ENCODE measurements at places on chromosomes 5 and 9.

DNA sequence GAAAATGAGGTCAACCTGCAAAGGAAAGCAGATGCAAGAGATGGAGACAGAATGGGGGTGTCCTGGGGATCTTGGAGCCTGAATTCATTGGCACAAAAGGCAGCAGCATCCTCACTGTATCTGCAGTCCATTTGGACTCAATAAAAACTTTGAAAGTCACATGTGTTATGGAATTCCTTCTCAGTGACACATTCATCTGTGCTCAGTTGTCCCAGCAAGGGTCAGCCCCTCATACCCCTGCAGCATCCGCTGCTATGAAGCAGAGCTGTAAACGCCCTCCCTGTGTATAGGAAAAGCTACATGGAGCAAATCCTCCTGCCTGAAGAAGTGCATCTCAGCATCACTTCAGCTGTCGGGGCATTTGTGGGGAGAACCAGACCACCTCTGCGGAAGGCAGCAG is 14.5 kb upstream of the RARS1 start:
- DNase-seq, result no peak

DNA sequence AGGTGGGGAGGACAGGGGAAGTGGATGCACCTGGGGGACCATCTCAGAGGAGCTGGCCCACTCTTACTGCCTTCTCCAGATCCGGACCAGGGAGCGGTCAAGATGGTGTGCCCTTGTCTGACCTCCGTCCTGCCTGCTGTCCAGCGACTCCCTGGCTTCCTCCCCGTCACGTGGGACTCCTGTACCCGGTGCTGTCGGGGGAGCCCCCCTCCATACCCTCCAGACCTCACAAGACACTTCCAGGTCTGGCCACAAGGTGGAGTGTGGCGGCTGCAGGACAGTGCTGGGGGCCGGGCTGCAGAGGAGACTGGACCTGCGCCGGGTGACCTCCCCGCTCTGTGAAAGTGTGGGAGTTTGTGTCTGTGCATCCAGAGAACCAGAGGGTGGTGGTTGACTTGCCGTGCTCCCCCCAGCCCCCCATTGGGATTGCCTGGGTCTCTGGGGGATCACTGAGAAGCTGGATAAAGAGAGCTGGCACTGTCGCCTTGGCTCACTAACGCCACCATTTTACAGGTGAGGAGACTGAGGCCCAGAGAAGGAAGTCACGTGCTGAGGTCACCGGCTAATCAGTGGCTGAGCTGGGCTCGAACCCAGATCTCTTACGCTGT is 1.9 kb upstream of the CRB2 start:
- peak; percentile 30 for DNase-seq

- DNase-seq, result no peak
Measured at GRCh38 chr5:147912011-147912410, 5.7 kb upstream of the C5orf46 start.

GRCh38 chr9:138022121-138022741 is 144.6 kb downstream of the CACNA1B start:
- DNase-seq, result no peak

- DNase-seq, result no peak
Measured at GRCh38 chr9:76512826-76513225, 53.8 kb downstream of the GCNT1 start.

DNA sequence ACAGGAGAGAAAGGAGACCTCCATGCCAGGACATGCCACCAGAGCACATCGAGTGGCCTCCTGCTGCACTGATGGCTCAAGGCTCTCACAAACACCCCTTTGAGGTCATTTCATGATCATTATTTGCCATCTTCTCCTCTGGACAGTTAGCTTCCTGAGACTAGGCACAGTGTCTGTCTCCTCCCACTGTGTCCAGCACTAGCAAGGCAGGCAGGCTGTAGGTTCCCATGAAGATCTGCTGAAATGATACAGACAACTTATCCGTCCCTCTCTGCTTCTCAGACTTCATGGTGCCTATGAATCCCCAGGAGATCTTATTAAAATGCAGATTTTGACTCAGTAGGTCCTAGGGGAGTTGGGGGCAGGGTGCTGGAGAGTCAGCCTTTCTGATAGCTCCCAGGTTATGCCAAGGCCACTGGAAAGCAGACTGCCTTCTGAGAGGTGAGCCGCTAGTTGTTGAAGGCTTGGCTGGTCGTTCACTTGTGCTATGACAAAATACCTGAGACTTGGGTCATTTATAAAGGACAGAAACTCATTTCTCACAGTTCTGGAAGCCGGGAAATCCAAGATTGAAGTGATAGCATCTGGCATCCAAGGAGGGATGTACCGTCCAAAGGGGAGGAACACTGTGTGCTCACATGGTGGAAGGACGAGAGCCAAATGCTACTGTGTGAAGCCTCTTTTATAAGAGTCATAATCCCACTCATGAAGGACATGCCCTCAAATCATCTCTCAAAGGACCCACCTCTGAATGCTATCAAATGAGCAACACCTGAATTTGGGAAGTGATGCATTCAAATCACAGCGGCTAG is 183.4 kb downstream of the SPOCK1 start:
- no peak for DNase-seq

GRCh38 chr9:74333384-74334032 is 163.6 kb upstream of the RORB start:
- no peak for DNase-seq

GRCh38 chr9:35835216-35835632 is 6.2 kb downstream of the TMEM8B start:
- DNase-seq, result no peak

DNA sequence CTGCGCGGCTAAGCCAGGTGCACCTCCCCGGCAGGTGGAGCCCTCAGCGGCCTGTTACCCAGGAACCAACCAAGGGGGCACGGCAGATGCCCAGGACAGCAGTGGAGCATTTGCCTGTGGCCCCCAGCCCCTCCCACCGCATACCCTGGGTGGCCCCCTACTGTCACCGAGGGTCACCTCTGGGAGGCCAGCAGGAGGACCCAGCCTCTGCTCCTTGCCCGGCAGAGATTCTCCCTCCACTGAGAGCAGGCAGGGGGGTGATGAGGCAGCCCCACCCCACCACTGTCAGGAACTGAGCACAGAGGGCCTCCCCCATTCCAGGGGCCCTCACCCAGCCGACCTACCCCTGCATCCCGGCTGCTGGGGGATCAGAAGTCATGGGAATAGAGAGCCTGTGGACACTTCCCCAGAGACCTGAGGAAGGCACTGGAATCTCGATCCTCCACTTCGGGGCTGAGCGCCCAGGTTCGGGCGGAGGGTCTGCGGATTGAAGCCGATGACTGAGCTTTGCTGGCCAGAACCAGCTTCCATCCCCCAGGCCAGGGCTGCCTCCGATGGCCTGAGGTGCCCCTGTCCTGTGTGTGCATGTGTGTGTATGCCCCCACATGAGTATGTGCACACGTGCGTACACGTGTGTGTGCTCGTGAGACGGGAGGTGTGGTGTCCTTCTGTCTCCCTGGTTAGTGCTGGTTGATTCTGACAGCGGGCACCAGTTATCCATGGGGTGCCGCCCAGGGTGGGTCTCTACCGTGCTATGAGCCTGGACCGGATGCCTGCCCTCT is at the start of gene QRFP:
TSS of gene QRFP (minus strand) at position 580 of the 782 bp plus-strand sequence. CDS start 2,974 bp downstream, outside the sequence.
- no peak for DNase-seq

DNA sequence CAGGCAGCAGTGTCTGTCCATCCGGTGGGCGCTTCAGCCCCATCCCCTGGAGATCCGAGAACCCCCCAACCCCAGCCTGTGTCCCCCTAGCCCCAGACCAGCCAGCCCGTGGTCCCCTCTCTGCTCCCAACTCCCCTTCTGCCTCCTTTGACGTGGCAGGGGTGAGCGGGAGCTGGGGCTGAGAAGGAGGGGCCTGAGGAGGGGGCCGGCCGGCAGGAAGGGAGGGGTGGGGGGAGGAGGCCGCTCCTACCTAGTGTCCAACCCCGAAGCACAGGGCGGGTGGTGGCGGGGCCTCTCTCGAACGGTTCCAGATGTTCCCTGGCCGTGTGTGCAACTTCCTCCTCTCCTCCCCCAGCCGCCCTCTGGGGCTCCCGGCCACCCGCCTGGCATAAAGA is 31.0 kb downstream of the GOLGA2 start:
- no peak for DNase-seq

- no peak for DNase-seq
Measured at GRCh38 chr5:176895831-176896230, 3.3 kb downstream of the HK3 start.

DNA sequence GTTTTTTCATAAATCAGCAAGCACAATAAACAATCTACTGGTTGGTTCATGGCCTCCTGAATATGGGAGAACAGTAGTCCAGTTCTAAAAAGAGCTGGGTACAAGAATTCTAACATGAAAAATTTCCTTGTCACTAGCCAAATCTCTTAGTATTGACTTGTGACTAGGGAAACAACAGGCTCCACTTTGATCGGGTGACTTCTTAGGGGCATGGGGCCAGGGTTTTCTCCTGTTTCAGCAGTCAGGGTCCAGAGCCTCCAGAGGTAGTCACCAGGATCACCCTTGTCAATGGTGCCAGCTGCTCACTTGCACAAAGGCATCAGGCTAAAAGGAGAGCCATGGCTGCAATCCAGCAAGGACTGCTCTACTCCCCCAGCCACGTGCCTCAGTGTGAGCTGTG is 38.1 kb downstream of the LPAR1 start:
- DNase-seq, result no peak

DNA sequence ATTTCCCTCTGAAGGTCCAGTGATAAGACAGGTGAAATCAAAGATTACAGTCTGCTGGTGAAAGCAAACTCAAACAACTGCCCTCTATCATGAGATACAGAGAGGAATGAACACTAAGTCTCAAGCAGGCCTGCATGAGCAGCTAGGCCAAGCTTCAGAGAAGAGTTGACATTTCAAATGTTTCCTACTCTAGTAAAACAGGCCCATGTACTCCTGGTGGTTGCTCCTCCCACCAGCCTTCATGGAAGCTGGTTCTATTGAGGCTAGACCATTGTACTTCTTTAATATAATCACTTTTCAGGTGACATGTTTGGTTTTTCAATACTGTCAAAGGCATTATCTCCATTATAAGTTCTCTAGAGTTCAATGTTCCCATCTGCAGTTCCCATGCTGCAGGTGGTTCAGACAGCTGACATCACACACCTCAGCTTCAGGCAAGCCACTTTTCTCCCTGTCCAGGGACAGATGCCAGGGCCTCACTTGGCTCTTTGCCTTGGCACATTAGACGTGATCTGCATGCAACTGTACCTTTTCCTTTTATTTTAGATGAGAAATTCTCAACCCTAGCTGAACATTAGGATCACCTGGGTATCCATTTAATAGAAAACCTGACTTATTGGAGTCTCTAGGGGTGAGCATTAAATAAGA is 89.8 kb downstream of the PIK3R1 start:
- DNase-seq, result no peak

GRCh38 chr5:87020099-87020934 is 247.4 kb upstream of the RASA1 start:
- no peak for DNase-seq

GRCh38 chr5:54915466-54916027 is 69.8 kb downstream of the ESM1 start:
- DNase-seq, result no peak

DNA sequence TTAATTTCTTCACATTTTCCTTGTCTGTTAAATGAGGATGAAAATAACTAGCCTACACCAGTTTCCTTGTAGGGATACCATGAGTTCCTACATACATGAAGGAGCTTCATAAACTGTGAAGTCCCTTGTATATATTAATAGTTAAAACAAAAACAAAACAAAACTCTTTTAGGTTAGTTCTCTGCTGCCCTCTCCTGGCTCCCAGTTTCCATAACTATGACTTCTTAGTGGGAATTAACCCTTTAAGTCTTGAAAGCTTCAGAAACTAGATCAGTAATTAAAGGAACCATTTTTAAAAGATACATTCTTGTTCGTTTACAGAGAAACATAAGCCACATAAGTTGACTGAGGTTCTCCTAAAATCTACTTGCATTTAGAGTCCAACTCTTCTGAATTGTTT is 500.0 kb upstream of the C9orf72 start:
- DNase-seq, result no peak

DNA sequence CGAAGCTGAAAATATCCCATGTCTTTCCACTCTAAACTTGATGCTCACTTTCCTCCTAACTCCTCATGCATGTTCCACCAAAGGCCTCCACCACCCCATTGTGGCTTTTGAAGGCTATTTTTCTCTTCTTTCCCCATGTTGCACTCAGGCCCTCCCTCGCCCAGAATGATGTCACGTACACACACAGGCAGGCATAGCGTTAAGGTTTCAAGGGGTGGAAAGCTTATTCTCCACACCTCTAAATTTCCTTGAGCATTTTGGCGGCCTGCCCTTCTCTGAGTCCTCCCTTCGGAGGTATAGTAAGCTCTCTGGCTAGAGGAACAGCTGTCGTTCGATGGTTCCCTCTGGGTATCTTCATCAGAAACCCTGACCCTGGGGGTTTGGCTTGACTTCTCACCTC is 673.5 kb downstream of the ACTL7B start:
- no peak for DNase-seq
